Stomach (tissue), 19 donors: ENCODE measurements at places on chromosomes 7 and 10. TPM values are rescaled to one million over a fixed set of nuclear protein-coding genes. Genes with fewer than 3 reads are reported as not detected.
A peak's percentile ranks its signal among the peaks of the same experiment; 100 is the strongest.

DNA sequence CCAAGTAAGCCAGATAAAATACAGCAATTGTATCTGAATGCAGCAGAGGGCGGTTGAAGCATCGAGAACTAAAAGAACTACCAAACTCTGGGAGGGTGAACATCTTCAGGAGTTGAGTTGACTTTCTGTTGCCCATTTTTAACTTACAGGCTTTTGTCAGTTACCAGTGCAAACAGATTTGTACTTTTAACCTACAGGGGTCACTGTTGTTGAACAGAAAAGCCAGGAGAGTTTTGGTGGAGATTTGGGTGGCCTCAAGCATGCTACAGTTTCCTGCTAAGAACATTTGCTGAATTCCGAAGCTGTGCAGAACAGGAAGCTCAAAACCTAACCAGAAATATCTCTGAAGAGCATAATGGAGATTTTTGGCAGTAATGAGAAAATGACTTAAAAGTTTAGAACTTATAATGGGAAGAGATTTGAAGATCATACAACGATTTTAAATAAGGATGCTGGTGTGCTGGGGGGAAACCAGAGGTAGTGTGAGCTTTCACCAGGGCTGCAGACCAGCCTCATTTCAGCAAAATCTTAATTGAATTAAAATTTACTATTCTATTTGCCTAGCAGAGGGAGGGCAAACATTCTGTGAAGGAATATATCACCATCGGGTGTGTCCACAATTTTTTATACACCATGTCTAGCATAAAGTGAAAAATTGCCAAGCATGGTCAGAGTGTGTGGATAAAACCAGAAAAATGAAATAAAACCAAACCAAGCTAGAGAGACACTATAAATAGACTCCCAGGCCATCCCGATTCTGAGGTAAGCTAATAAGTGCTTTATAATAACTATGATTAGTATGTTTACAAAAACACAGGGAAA is 208.6 kb upstream of the CCDC6 start:
- peak; percentile 69 for DNase-seq

DNA sequence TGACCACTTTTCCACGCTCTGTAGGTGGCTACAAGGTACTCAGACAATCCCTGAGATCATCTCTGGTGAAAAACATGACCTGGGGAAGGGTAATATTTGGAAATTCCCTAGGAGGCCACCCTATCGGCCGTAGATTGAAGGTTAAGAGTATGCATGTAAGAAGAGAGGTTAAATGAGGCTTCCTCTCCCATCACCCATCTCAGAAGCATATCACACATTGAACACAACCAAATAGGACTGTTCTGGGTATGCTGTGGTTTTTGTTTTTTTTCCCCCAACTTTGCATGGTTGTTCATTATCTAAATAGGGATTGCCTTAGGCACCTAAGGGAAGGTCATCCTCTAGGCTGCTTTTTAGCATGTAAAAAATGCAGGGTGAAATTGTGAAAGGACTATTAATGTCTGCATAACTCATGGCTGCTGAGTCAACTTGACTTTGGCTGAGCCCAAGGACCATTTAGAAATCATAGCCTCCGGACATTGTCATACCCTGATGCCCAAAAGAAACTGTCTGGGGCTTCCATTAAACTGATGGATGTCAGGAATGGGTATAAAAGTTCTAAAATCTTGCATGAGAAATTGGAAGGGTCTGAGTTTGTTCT is 24.7 kb upstream of the ST8SIA6 start:
- no peak for DNase-seq

GRCh38 chr10:50508315-50509051 is 115.3 kb downstream of the SGMS1 start:
- DNase-seq, result peak; percentile 66

DNA sequence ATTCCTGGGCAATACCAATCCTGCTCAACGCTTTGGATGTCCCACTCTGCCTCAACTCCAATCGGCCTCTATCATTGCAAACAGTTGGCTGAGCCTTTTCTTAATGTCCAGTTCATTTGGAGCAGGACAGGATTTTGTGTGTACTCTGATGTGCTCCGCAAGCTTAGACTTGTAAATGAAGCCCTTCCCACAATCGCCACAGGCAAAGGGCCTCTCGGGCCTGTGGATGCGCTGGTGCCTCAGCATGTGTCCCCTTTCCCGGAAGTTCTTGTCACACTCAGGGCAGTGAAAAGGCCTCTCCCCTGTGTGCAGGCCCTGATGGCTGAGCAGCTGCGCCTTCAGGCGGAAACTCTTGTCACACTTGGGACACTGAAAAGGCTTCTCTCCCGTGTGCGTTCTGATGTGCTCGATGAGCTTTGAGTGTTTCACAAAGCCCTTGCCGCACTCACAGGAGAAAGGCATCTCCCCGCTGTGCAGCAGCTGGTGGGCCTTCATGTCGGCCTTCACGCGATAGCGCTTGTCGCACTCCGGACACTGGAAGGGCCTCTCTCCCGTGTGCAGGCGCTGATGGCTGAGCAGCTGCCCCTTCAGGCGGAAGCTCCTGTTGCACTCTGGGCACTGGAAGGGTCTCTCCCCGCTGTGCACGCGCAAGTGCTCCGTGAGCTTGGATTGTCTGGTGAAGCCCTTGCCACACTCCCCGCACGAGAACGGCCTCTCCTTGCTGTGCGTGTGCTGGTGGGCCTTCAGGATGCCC is 20.0 kb downstream of the ZNF786 start:
- DNase-seq, result no peak

DNA sequence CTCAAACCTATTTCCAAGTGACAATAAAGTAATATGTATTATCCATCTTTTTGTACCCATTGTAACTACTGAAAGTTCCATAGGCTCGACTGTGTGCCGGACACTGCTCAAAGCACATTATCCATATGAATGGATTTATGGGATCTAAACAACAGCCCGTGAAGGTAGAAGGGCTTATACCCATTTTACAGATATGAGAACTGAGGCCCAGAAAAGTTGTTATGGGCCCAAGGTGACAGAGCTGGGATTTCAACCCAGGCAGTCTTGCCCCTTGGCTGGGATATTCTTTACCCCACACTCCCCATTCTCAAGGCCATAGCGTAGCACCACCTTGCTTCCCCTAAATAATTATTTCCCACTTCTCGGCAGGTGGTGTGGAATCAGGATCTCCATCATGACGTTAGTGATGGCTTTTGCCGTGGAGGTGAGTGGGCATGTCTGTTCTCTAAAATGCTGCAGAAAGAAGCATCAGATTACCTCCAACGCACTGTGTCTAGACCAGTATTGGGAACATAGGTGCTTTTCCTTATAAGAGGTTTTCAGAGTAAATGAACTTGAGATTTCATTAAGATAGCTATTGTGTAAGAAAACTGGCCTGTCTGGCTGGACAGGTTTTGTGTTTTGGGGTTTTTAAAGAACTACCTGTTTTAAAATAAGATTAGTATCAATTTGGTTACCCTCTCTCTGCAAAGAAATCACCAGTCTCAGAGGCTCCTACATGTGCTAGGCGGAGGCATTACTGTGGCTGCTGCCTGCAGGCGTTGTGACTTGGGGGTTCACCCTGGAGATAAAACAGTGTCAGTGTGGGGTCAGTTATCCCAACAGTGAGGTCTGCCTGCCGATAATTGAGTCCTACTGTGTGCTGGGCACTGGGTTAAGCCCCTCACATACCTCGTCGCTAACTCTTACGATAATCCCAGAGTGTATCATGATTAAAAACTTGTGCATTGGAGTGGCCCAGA is 85.1 kb upstream of the SDK1 start:
- peak; percentile 38 for DNase-seq

Gene MMD2
- total RNA-seq, result not detected

Gene PDE1C
- total RNA-seq, result 19.3 TPM
